ENCODE measurements at places on chromosomes 2 and 18.

DNA sequence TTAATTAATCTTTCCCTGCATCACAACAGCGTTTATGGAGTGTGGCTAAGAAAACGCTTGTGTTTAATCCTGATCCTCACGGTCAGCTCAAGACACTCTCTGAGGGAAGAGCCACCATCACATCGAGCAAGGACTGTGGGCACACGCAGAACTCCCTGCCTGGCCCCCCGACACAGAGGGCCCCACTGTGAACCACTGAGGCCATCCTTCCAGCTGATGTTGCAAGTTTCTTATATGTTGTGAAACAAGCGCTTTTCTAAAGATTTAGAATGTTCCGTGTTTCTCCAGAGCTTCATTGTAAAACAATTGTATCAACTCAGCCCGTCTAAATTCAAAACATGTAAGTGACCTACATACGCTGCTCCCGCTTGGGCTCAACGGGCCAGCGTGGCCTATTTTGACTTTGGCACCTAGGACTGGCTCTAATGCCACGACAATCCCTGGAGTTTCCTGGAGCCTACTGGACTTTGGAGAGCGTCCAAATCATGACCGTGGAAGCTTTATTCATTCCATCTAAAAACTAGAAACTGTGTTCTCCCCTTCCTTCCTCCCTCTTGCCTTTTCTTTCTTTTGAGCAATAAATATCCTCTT lies 34.9 kb downstream of the SERPINE2 start:
- DNase-seq: no peak

GRCh38 chr2:102137138-102137537 lies 5.4 kb upstream of the IL1R1 start:
- no peak for DNase-seq

DNA sequence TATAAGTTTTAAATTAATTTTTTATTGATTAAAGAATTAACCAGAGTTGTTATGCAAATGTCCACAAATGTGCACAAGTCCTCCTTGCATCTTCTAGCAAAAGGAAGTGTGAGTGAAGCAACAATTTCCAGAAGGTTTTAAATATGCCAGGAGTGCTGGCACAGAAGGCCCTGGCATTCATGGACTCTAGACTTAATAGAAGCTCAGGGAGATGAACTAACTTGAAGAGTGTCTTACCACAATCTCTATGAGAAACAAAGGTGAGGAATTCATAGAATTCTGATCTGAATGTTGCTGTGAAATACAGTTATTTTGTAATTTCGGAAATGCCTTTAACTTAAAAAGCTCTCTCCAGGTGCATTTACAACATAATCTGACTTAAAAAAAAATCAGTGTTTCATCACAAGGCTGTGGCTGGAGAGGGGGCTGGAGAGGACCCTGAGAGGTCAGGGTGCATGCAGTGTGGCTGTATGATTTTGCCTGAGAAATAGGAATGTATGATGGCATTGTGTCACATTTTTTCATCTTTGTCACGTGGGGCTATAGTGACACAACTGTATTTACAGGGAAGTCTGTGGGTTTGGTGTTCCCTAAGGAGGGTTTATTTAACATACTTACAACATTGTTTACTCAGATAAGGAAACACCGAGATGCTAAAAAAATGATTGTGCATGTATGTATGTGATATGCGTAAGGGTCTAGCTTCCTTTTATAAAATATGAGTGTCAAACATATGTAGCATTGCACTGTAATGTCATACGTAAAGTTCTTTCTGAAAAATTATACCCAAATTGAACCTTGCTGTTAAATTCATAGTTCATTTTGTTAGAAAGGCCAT lies 66.2 kb downstream of the MAP4K4 start:
- no peak for DNase-seq

GRCh38 chr2:24122366-24123194 lies 554 bp downstream of the PFN4 start:
- DNase-seq: no peak

GRCh38 chr2:23617811-23618215 lies 232.8 kb downstream of the KLHL29 start:
- no peak for DNase-seq

- no peak for DNase-seq
These were observed 40.3 kb downstream of the FHOD3 start for GRCh38 chr18:36337679-36338402.

All from activated CD4-positive, alpha-beta T cell treated with anti-CD3 and anti-CD28 coated beads for 4 hours (primary cell).